ENCODE measurements at places on chromosomes 16 and 17. TPM values are rescaled to one million over a fixed set of nuclear protein-coding genes. Genes with fewer than 3 reads are reported as not detected.

CHD9NB gene
- 0.27 TPM for total RNA-seq

ZNF205 gene
- total RNA-seq, result not detected

NPIPB9 gene
- total RNA-seq, result 2.5 TPM

CCDC40 gene
- total RNA-seq, result not detected

DNAH17 gene
- 0.07 TPM for total RNA-seq

ZNF287 gene
- 5.7 TPM for total RNA-seq

KRTAP4-9 gene
- not detected for total RNA-seq

SMTNL2 gene
- total RNA-seq, result not detected

SLC47A1 gene
- not detected for total RNA-seq

SPNS3 gene
- total RNA-seq, result 6.5 TPM

NPIPA8 gene
- total RNA-seq, result 55.3 TPM

HSPB9 gene
- not detected for total RNA-seq

CDRT4 gene
- 1.5 TPM for total RNA-seq

PTX4 gene
- not detected for total RNA-seq

CD300H gene
- total RNA-seq, result not detected
